ENCODE measurements at places on chromosomes 12 and 14.

- no peak for DNase-seq
These were observed 44.6 kb upstream of the TUNAR start for GRCh38 chr14:95832012-95832411.

DNA sequence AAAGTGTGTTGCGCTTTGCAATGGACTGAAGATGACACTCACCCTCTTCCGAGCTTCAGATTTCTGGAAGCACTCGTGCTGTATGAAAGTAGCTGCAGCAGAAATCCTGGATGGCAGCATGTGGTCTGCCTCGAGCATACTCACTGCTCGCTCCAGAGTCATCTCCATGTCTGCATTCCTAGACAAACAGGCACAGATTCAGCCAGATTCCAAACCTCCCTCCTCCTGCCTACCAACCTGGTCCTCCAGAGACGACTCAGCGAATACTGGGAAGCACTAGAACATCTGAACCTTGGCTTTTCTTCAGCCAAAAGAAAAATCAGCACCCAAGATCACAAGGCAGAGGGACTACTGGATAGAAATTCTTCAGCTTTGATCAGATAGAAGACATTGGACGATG lies 27.7 kb downstream of the PKP2 start:
- no peak for DNase-seq

DNA sequence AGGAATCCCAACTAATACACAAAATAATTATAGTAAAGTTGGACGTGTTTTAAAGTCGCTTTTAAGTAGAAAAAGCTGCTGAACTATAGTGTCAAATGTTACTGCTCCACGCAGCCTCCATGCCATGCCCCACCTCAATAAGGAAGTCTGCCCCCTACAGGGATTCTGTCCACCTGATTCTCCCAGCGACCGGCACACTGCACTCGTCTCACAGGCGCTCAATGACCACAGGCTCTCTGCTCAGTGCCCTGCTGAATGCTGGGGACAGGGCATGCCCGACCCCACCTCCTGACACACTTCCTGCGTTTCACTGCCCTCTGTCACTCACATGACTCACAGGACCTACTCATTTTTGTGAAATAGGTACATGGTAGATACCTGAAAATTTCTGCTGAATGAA lies 48.9 kb downstream of the BDKRB1 start:
- DNase-seq = no peak

DNA sequence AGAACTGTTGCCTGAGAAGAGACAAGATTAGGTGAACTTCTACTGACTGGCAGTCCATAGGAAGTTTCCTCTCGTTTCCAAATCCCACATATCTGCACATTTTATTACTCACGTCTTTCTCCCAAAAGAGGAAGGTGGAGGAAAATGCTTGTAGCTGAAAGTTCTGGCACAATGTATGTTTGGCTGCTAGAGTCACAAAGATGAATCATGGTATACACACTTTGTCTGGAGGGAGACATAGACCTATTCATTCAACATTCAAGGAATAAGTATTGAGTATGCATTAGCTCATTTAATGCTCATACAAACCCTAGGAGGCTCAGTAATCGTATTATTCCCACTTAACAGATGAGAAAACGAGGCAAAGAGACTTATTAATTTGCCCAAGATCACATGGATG lies 291.8 kb downstream of the FOXN3 start:
- no peak for DNase-seq

DNA sequence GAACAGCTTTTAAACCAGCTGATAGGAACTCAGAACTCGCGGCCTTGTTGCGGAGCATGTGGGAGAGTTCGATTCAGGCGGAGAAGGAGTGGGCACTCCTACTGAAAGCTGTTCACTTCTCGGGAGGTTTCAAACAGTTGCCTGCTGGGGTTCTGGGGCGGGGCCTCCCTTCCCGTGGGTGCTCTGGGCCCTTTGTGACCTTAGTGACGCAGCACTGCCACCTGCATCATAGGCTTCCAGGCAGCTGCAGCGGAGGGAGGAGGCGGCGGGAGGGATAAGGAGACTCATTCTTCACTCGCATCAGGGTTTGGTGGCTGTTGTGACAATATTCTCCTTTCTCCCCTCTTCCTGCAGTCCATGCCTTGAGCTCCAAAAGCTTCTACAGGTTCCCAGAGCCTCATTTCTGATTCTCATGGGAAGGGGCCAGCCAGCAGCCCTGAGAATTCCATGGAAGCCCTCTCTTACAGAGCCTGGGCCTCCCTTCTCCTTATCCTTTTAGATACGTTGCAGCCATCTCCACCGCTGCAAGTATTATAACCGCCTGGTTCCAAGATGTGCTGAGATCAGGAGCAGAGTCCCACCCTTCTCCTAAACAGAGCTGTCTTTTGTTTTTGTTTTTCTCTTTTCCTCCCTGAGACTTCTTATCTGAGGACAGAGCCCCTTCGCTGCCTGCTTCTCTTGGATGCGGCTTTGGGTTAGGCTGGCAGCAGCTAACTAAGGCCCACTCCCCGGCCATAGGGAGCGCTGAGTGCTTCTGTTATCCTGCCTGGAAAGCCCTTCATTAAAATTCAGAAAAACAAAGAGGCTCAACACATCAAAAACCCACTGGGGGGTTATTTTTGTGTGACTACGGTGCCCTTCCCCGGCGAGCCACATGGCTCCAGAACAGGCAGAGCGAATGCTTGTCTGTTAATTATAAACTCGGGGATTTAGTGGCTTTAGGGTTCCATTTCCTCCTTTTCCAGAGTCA lies 67.6 kb upstream of the GPATCH2L start:
- DNase-seq = peak; percentile 46

GRCh38 chr12:29405561-29405960 lies 24.6 kb upstream of the ERGIC2 start:
- no peak for DNase-seq

- no peak for DNase-seq
These were observed 9.2 kb upstream of the RILPL2 start for GRCh38 chr12:123445388-123446332.

GRCh38 chr12:89909753-89910152 lies 201.1 kb upstream of the ATP2B1 start:
- no peak for DNase-seq

DNA sequence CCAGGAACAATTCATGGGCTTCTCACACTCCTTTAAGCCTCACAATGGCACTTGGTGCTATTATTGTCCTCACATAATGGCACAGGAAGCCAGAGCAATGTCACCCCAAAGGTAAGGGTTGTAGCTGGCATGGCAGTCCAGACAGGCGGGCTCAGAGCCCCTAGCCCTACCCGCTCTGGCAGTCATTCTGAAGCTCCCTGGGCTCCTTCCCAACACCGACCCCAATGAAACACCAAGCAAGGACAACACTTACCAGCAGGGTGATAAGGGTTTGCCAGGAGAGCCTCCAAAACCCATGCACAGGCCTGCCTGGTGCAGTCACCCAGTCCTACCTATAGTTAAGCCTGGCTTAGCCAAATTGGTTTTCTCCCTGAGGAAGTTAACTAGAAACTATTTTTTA lies 30.8 kb downstream of the MAX start:
- DNase-seq = no peak

All from pons (tissue), 1 donor.